Cardiac septum (tissue), 1 donor: ENCODE measurements at places on chromosomes 1 and 21.

GRCh38 chr1:147760481-147761260 is at the start of gene GJA5:
Gene GJA5 (minus strand): TSS chr1:147760602. CDS start chr1:147759238, 1,364 bp downstream.
- DNase-seq = no peak

- DNase-seq = no peak
These were observed 344.2 kb downstream of the OLFM3 start for GRCh38 chr1:101652484-101652883.

DNA sequence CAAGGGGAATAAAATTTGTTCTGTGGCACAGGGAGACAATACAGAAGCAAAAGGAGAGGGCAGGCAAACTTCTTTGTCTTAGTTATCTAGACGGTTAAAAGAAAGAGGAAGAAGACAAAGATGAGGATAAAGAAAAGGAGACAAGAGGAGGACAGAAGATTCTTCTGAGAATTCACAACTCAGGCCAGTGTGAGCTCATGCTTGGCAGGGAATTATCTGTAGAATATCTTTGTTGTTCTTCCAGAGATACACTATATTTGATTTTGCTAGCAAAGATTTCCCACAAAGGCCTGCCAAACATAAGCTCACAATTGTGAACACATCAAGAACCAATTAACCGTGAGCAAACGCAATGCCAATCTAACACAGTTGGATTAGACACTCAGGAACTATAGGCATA is 21.4 kb downstream of the SLC16A1 start:
- DNase-seq = no peak

DNA sequence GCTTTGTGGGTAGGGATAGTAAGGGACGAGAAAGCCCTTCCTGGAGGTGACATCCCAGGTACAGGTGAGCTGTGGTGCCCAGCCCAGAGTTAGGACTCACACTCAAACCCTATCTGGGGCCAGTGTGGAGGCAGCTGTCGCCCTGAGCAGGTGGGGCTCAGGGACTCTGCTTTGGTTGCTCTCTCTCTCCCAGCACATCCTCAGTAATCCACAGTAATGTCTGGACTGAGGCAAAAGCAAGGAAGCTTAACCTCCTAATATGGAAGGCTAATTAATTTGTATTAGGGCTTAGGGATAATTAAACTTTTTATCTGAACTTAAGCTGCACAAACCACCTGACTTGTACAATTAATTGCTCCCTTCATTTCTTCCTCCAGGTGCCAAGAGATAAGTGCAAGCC is 38.2 kb downstream of the DDX20 start:
- no peak for DNase-seq

- no peak for DNase-seq
These were observed 16.8 kb downstream of the PTPRC start for GRCh38 chr1:198655459-198656121.

DNA sequence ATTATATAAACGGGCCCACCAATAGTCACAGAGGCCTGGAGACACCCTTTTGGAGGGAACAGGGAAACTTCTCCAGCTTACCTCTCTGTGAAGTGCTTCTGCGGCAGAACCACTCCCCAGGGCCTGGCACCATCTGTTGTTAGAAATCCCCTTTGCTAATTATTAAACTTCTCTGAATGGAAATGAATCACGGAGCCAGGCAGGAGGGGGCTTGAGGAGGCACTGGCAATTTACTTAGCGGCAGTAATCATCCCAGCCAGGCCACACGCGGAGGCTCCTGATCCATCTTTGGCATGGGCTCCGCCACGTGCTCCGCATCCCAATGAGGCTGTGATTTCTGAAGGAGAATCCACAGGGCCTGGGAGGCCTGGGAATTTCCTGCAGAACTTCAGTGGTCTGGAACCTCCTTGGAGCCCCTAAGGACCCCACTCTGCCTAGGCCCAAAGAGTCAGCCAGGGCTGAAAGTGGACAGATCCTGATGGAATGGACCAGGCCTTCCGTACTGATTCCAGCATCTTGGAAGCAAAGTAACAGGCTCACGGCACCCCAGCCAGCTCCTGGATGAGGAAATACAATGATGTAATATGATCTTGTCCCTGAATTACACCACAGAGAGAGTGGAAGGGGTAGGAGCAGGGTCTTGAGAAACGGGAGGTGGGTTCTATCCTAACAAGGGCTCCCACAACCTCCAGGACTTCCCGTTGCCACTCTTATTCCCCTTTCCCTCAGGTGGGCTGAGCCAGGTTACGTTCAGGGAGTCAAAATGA is 62.3 kb downstream of the GRIK3 start:
- DNase-seq = no peak

DNA sequence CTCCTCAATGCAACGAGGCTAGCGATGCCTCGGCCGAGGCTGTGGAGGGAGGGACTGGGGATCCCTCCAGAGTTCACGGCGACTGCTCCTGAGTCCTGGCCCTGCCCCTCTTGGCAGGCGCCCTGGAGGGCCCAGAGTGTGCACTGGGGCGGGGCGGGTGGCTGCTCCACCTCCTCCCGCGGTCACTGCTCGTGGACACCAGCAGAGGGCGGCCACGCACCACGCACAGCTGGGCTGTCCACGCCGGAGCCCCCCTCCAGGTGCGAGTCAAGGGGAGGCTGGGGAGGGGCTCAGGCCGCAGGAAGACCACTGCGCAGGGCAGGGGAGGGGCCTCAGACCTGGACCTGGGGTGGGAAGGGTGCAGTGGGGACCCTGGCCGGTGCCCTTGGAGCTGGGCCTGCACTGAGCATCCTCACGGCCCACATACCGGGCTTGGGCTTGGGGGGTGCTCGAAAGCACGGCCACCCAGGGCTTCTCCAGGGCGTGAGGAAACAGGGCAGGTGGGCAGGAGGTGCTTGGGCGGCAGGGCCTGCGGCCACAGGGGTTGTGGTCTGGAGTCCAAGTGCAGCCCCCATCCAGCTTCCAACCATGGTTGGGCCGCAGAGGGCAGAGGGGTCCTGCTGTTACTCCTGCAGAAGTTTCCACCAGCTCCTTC is 20.6 kb upstream of the TTC34 start:
- no peak for DNase-seq

DNA sequence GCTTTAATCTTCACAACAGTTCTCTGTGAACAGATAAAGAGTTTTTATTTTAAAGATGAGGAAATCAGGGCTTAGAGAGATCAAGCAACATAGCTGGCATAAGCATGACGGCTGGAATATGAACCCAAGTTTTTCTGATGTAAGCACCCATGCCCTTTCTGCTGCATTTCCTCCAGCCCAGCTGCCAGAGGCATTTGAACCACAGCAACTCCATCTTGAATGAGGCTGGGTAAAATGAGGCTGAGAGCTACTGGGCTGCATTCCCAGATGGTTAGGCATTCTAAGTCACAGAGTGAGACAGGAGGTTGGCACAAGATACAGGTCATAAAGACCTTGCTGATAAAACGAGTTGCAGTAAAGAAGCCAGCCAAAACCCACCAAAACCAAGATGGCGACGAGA is 90.0 kb downstream of the WDR64 start:
- DNase-seq = no peak
